ENCODE measurements at places on chromosomes 1 and 21. TPM values are rescaled to one million over a fixed set of nuclear protein-coding genes. Genes with fewer than 3 reads are reported as not detected.

GRCh38 chr21:36524477-36524876, 44.6 kb upstream of the CLDN14 start:
- no peak overlapping the region for H3K27ac ChIP-seq
- H3K27me3 ChIP-seq, result peaks cover 29% of the 10 kb centered on the region
- no peak overlapping the region for H3K4me3 ChIP-seq

GRCh38 chr1:203931953-203932352, 70.6 kb downstream of the SNRPE start:
- H3K36me3 ChIP-seq, result no peaks in the 10 kb centered on the region
- no peak overlapping the region for H3K27ac ChIP-seq
- no peaks in the 10 kb centered on the region for H3K4me1 ChIP-seq
- H3K27me3 ChIP-seq, result no peaks in the 10 kb centered on the region

IVL gene
- not detected for total RNA-seq

TMEM61 gene
- total RNA-seq, result 1.5 TPM

GRCh38 chr1:906600-907420, 16.9 kb upstream of the SAMD11 start:
- no peak overlapping the region for H3K27ac ChIP-seq
- peaks cover 10% of the 10 kb centered on the region for H3K27me3 ChIP-seq
- H3K36me3 ChIP-seq, result no peaks in the 10 kb centered on the region
- H3K4me1 ChIP-seq, result peaks cover 10% of the 10 kb centered on the region
- H3K4me3 ChIP-seq, result no peak overlapping the region

- H3K36me3 ChIP-seq, result no peaks in the 10 kb centered on the region
- H3K27ac ChIP-seq, result no peak overlapping the region
- DNase-seq, result no peak
- H3K4me1 ChIP-seq, result no peaks in the 10 kb centered on the region
- H3K27me3 ChIP-seq, result no peaks in the 10 kb centered on the region
- H3K4me3 ChIP-seq, result no peak overlapping the region
These were observed 169.1 kb downstream of the C1orf21 start for GRCh38 chr1:184555665-184556641.

DNA sequence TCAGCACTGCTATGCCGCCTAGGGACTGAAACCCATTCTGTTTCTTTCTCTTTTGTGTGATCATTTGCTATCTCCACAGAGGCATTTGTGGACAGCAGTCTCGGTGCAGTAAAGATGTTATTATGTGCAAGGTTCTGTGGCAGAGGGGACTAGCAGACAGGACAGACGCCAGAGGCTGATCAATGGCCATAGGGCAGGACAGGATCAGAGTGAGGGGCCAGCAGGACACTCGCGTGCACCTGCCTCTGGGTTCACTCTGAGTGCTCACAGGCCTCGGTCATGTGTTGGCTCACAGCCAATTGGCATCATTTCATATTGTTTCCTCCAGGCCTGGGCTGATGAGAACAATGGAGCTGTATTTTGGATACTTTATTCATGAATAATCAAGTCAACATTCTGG, 212.6 kb downstream of the TGFB2 start:
- no peaks in the 10 kb centered on the region for H3K4me1 ChIP-seq
- H3K27me3 ChIP-seq, result no peaks in the 10 kb centered on the region
- DNase-seq, result no peak
- H3K27ac ChIP-seq, result no peak overlapping the region
- no peaks in the 10 kb centered on the region for H3K36me3 ChIP-seq

DNA sequence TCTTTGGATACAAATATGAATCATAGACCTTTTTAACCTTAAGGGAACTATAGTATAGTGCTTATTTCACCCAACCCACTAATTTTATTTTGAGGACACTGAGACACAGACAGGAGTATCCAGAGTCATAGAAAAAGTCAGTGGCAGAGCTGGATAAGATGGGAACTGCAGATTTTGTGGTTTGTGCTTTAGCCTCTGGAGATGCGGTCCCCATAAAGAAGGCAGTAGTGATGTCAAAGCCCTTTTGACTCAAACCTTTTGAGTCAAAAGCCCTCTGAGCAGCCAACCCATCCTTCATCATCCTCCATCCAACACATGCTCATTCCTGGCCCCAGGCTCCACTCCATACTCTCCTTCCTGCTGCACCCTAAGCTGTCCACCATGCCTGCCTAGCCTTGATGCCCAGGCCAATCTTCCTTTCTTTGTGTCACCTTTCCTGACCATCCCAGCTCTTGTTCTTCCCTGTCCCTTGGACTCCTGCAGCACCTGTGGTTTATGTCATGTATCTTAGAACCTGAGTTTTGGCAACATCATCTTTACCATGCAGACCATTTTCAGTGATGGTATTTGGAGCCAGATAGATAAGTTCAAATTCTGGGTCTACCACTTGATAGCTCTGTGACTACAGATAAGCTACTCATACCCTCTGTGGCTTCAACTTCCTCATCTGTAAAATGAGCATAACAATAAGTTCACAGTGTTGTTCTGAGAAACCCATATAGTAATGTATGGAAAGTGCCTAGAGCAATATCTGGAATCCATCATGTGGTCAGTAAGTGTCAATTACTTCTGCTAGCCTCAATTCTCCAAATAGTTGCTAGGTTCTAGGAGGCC, 20.1 kb downstream of the SLAMF1 start:
- H3K27ac ChIP-seq, result no peak overlapping the region
- H3K4me1 ChIP-seq, result peaks cover 4% of the 10 kb centered on the region
- no peaks in the 10 kb centered on the region for H3K36me3 ChIP-seq
- no peak overlapping the region for H3K4me3 ChIP-seq

DCDC2B gene
- 2.3 TPM for total RNA-seq

DNA sequence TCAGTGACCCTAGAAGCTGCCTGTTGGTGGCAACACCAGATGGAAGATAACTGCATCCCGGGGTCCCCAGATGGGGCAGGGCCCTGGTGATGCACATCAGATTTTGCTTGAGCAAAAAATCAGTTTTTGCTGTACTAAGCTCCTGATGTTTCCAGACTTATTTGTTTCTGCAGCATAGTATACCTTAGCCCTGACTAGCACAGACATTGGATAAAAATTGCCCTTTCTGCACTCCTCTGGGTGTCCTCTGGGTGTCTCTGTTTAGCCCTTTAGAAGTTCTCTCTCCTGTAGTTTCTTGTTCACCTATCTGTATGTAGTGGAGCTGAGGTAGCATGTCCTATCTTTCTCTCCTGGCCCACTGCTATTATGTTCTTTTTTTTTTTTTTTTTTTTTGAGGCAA, 30.3 kb upstream of the PLA2G2C start:
- H3K36me3 ChIP-seq, result no peaks in the 10 kb centered on the region
- H3K4me3 ChIP-seq, result no peak overlapping the region
- no peak overlapping the region for H3K27ac ChIP-seq

SERINC2 gene
- total RNA-seq, result 126 TPM

DNA sequence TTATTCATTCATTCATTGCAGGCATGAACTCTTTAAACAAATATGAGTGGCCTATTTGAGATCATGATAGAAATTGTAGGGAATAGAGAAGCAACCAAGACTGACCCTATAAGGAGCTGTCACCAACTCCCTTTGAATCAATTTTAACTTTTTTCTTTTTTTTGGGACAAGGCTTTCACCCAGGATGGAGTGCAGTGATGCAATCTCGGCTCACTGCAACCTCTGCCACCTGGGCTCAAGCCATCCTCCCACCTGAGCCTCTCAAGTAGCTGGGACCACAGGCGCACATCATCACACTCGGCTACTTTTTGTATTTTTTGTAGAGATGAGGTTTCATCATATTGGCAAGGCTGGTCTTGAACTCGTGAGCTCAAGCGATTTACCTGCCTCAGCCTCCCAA, 17.1 kb upstream of the ATP5PO start:
- peaks cover 7% of the 10 kb centered on the region for H3K4me1 ChIP-seq
- H3K27me3 ChIP-seq, result no peaks in the 10 kb centered on the region
- DNase-seq, result no peak

DNA sequence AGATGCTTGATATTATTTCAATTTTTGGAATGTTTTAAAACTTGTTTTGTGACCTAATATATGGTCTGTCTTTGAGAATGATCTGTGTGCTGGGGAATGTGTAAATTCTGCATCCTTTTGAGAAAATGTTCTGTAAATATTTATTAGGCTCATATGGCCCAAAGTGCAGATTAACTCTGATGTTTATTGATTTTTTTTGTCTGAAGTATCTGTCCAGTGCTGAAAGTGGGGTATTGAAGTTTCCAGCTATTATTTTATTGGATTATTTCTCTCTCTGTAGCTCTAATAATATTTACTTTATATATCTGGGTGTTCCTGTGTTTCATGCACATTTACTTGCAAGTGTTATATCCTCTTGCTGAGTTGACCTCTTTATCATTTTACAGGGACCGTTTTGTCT, 1397.2 kb downstream of the PLA2G4A start:
- no peak overlapping the region for H3K4me3 ChIP-seq
- no peaks in the 10 kb centered on the region for H3K4me1 ChIP-seq
- no peak overlapping the region for H3K27ac ChIP-seq
- H3K27me3 ChIP-seq, result no peaks in the 10 kb centered on the region

DNA sequence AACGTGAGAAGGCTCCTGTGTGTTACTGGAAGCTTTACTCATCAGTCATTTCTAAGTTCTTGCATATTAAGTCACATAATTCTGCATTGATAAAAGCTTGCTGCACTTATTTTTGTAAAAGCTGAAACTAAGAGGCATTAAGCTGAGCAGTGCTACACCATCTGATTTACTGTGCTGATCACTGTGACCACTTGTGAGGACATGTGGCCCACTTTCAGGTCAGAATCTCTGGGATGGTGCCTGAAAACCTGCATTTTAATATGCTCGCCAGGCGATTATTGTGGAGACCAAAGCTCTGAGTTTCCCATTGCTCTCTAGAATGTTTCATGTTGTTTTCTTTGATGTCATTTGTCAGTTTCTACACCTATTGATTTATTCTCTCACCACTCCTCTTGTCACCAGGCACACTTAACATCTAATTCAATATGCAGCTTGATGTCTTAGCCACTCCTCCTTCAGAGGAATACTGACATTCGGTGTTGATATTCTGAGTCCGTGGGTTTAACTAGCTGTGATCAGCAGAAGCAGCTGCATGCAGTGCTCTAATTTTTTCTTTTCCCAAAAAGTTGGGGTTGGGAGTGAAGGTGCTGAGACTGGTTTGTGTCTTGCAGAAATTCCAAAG, 85.3 kb downstream of the RAVER2 start:
- H3K36me3 ChIP-seq, result peaks cover 4% of the 10 kb centered on the region
- no peak overlapping the region for H3K4me3 ChIP-seq
- no peaks in the 10 kb centered on the region for H3K4me1 ChIP-seq
- no peak overlapping the region for H3K27ac ChIP-seq

DNA sequence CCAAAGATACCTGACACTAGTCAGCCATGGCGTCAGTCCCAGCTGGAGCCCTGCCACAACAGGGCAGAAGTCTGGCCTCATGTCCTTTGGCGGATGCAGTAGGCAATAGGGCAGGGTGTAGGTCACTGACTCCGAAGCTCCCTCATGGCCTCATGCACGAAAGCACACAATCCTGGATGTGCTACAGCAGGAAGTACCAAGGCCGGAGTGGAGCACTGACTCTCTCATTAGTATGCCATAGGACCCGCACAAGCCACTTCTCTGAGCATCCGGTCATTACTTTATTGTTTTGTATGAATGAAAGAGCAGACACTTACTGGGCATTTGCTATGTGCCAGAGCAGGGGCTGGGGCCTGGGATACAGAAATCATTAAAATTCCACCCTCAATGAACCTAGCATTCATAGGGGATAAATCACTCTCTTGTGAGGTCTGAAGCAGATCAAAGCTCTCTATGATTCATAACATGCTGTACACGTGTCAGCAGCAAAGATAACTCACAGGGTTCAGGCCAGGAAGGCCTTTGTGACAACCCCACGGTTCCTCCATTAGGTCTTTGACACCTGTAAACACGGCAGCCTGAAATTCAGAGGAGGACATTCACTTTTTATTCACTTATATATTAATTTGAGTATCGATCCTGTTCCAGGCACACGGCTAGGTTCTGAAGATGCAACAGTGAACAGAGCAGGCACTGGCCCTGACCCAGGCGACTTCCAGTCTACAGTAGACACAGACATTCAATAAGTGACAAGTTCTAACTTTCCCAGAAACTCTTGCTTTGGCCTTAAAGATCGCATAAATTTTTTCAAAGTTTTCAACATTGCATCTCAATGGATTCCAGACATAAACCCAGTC, 357.9 kb upstream of the USP24 start:
- no peak overlapping the region for H3K4me3 ChIP-seq
- no peak for DNase-seq
- H3K4me1 ChIP-seq, result no peaks in the 10 kb centered on the region
- H3K27ac ChIP-seq, result no peak overlapping the region

MROH9 gene
- total RNA-seq, result 0.39 TPM

DNA sequence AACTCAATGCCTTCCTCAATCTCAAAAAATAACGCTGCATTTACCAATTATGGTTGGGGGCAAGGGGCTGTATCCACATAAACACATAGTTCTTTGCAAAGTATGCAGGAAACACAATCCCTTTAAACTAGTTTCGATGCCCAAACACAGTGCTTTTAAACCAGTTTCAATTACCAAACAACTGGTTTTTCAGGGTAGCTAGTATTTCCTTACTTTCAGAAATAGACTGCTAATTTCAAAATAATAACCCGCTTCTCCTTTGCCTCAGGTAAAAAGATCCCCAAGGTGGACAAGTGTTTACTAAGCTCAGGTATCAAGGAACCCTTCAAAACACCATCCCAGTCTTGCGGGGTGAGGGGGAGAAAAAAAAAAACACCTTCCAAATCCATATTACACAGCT, 2.8 kb downstream of the SIPA1L2 start:
- H3K27me3 ChIP-seq, result no peaks in the 10 kb centered on the region
- no peak overlapping the region for H3K4me3 ChIP-seq
- H3K4me1 ChIP-seq, result peaks cover 10% of the 10 kb centered on the region
- no peak overlapping the region for H3K27ac ChIP-seq
- H3K36me3 ChIP-seq, result no peaks in the 10 kb centered on the region

DNA sequence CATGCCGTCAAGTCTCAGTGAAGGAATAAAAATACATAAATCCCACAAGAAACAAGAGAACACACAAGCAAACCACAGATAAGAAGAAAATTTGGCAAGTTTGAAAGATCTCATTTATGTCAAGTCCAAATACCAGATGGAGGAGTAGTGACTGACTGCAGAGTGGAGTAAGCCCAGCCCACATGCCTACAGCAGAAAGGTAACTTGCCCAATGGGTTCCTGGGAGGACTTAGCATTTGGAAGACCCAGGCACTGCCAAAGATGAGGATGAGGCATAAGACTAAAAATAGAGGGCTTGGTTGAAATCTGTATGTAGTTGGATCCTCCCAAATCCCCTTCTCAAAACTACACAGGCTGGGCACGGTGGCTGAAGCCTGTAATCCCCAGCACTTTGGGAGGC, 70.8 kb downstream of the ZNF648 start:
- H3K36me3 ChIP-seq, result no peaks in the 10 kb centered on the region
- H3K4me3 ChIP-seq, result no peak overlapping the region

RHOU gene
- 18.7 TPM for total RNA-seq

OR6K3 gene
- 0.21 TPM for total RNA-seq

ACTL8 gene
- total RNA-seq, result not detected
